CD4-positive, alpha-beta T cell treated with Interleukin-10 for 1 hour (primary cell): ENCODE measurements at places on chromosomes 5 and 9.

DNA sequence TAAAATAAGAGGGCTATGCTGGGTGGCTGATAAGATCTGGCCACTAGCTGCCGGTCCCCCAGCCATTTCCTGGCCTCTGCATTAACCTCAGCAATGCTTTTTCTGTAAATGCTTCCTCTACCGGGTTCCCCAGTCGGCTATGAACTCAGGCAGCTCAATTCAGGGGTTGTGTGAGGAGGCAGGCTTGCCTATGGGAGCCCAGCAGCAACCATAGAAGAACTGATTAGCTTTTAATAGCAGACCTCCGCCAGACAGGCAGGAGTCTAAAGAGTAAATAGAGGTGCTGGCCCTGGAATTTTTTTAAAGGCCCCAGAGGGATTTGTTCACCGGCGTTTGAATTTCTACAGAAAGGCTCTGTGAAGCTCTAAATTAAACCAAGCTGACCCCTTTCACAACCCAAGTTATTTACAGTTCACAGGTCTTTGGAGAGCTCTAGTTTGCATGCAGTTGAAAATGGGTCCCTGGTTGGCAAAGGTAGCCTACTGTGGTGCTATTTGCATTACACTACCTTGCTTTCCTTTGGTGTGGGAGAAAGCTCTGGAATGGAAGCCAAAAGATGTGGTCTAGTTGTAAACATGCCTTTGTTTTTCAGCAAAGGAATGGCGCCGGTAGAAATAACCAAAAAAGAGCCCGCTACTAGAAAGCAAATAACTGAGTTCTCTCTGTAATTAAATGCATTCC lies 289.7 kb upstream of the SEMA6A start:
- no peak for DNase-seq

GRCh38 chr5:154117050-154117449 lies 73.5 kb upstream of the GALNT10 start:
- no peak for DNase-seq

DNA sequence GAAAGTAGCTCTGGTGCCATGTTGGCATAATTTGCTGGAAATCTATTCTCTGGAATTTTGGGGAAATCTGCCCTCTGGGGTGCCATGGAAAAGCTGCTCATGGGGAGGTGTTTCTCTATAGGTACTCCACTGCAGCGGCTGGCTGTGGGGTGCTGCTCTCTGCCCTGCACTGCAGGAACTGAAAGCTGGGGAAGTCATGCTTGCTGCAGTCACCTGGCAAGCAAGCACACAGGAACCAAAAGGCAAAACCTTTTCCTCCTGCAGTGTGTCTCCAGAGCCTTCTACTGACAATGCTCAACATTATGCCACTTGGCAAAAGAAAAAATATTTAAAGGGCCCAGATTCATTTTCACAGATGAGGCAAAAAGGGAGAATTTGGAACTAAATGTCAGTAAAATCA lies 25.8 kb upstream of the CARNMT1 start:
- no peak for DNase-seq

DNA sequence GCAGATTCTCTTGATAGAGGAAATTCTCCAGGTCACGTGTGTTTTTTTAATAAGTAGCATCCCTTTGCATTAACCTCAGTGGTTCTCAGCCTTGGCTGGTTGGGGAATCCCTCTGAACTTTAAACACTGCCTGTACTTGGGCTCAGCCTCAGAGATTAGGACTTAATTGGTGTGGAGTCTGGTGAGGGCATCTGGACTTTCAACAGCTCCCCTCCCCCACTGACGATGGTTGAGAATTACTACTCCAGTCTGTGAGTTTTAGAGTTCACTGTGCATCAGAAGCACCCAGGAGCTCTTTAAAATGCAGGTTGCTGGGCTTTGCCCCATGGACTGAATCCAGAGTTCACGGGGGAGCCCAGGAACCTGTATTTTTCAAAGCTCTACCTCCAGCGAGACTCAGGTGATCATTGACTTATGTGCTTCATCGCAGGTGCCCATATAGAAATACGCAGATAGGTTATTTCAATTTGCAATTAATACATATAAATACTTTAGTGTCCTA lies 71.4 kb downstream of the DAPK1 start:
- no peak for DNase-seq

- DNase-seq = no peak
Measured at GRCh38 chr9:123424131-123424530, 68.1 kb downstream of the CRB2 start.

- DNase-seq = peak; percentile 71
Measured at GRCh38 chr9:114371973-114372917, 15.5 kb downstream of the AKNA start.

DNA sequence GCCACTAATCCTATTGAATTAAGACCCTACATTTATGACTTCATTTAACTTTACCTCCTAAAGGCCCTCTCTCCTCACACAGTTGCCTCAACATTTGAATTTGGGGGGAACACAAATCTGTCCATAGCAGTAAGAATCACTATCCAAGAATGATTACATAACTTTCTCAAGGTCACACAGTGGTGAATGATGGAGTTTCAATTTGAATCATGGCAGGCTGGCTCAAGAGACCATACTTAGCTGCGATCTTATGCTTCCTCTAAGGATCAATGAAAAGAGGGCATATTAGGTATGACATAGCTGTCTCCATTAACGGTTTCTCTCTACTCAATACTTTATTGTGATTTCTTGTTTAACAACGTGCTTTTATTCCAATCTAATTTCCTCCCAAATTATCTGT lies 44.1 kb upstream of the PDE4D start:
- DNase-seq = no peak

- no peak for DNase-seq
Measured at GRCh38 chr5:67129768-67130167, 66.8 kb downstream of the CD180 start.

- DNase-seq = no peak
Measured at GRCh38 chr9:129713402-129713679, 39.5 kb downstream of the PTGES start.

GRCh38 chr5:116271446-116272025 lies 186.7 kb downstream of the COMMD10 start:
- DNase-seq = no peak

DNA sequence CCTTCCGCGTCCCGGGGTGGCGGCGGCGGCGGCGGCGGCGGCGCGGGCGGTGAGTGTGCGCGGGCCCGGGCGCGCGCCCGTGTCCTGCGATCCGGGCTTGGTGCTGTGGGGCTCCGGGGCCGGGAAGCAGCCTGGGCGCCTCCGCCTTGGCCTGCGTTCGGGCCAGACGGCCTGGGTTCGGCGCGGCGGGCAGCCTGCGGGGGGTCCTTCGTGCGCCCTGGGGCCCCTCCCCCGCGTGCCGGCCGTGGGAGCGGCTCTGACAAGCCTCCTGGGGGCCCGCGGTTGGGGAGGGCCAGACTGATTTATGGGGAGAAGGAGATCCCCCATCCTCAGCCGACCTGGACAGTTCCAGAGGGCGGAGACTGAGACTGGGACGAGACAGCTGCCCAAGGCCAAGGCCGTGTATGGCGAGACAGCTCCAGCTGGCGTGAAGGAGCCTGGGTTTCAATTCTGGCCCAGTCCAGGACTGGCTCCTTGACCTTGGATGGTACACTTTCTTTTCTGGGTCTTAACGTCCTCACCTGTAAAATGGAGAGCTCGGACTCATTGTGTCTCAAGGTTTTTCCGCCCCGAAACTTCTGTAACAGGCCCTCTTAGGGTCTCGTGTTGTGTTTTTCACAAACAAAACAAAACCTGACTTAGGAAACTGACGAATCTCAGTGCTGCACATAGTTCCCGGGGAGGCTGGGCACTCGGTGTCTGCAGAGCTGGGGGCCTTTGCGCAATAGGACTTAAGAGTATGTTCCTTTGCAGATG lies 603 bp downstream of the TMEM268 start:
- no peak for DNase-seq

DNA sequence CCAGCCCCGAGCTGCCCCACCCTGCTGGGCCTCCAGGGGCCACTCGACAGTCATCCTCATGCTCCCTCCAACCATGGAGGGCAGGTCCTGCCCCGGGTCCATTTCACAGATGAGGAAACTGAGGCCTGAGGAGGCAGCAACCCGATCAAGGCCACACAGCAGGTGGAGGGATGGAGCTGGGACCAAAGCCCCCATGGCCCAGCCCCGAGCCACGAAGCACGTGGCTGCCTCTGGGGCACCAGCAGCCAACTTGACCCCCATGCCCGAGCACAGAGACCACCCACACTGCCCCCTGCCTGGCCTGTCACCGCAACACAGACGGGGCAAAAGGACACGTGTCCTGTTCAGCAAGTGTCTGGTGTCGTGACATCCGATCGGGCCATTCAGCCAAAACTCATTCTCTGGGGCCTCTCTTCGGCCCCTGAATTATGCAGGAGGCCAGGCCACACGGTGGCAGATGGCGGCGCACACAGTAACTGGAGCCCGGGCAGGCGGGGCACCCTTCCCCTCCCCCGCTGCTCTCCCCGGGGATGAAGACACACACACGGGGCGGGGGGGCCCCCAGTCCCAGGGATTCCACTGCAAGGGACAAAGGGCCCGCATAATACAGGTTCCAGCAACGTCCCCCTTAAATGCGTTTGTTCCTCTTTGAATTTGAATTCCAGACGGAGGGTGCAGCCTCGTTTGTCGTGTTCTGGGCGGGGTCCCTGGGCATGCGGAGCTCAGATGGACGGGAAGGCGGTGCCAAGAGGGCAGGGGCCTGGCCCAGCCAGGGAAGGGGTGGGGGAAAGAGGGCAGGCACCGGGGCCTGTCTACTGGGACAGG lies 29.4 kb upstream of the TMEM250 start:
- no peak for DNase-seq

DNA sequence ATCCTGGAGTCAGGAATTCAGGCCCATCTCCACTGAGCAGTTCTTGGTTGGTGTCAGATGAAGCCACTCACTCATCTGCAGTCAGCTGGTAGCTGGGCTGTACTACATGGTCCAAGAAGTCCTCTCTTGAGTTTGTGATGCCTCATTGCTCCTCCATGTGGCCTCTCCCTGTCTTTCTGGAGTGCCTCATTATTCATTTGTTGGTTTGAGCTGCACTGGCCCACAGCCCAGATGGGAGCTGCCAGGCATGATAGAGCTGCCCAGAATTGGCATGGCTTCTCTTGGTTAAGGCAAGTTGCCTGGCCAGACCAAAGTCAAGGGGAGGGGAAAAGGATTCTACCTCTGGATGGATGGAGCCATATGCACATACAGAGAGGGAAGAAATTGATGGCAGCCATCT lies 8.0 kb downstream of the PTCD2 start:
- no peak for DNase-seq

DNA sequence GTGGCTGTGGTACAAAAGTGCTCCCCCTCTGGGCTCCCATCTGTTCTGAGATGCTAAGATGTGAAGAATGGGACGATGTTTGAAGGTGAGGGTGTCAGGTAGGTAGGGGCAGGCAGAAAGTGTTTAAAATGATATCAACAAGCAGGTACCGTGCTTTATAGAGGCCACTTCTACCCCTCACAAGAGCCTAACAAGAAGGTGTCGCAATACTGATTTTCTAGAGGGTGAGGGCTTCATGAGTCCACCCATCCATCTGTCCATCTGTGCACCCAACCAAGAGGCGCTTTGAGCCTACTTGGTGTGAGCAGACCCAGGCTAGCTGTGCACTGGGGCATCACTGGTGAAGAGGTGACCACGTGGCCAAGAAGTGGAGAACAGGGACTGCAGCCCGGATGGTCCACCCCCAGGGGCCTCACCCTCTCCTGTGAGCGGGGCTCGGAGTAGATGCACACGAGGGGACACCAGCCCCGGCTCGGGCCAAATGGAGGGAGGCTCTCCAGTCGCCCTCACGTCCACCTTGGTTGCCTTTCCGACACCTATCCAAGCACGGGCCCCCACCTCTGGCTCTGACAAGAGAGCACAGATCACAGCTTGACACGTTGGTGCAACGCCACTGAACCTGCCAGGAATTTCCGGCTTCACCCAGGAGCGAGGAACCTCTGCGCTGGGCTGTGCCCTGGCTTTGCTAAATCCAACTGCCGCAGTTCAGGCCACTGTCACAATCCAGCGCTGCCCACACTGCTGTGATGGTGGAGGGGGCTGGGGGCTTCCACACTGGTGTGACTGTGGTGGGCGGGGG lies 34.5 kb downstream of the CRB2 start:
- DNase-seq = no peak

GRCh38 chr5:117212866-117213265 lies 638.2 kb upstream of the SEMA6A start:
- no peak for DNase-seq

DNA sequence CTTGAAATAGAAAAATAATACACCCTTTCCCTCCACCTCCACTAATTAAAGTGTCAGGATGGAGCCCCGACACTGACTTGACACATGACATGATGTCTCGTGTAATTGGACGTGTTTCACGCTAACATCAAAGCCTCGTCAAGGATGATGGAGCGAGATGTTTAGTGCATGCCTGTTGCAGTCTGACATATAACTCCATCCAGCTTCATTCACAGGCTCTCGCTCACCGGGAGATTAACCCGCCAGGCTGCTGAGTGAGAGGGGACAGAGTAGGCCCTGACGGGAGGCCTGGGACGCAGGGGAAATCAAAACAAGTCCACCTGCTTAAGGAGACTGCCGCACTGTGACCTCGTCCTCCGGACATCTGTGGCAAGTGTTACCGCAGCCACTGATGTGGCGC lies 263.5 kb downstream of the SLIT3 start:
- no peak for DNase-seq

GRCh38 chr5:61229416-61229815 lies 67.1 kb upstream of the SMIM15 start:
- no peak for DNase-seq

DNA sequence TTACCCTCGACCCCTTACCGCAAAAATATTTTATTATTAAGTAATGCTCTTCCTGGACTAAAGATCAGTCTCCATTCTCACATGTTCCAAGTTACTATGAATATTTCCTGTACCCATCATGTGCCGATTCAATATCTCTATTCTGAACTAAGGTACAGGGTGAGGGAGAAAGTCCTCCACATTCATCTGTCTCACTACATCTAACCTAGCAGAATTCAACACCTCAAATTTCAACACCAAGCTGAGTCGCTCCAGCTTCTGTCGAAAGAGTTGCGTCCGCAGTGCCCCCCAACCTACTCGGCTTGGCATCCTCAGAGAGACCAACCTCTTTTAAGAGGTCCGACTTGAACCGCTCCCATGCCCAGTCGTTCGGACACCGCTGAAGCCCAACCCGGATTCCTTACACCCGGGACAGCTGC lies 1.0 kb downstream of the CERT1 start:
- DNase-seq = no peak

DNA sequence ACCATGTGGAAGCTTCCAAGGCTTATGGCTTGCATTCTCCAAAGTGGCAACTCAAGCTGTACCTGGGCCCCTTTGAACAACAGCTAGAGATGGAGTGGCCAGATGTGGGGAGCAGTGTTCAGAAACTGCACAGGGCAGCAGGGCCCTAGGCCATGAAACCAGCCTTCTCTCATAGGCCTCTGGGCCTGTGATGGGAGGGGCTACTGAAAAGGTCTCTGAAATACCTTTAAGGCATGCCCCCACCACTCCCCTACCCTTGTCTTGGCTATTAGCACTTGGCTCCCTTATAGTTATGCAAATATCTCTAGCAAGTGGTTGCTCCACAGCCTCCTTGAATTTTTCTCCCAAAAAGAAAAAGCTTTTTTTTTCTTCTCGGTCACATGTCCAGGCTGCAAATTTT lies 1014.6 kb downstream of the DTWD2 start:
- no peak for DNase-seq

- no peak for DNase-seq
Measured at GRCh38 chr5:40734986-40735385, 20.8 kb downstream of the TTC33 start.
